Prostate gland (tissue), 2 donors: ENCODE measurements at places on chromosomes 4 and X.

- no peak for DNase-seq
These were observed 311.1 kb downstream of the PAPSS1 start for GRCh38 chr4:107408968-107409367.

DNA sequence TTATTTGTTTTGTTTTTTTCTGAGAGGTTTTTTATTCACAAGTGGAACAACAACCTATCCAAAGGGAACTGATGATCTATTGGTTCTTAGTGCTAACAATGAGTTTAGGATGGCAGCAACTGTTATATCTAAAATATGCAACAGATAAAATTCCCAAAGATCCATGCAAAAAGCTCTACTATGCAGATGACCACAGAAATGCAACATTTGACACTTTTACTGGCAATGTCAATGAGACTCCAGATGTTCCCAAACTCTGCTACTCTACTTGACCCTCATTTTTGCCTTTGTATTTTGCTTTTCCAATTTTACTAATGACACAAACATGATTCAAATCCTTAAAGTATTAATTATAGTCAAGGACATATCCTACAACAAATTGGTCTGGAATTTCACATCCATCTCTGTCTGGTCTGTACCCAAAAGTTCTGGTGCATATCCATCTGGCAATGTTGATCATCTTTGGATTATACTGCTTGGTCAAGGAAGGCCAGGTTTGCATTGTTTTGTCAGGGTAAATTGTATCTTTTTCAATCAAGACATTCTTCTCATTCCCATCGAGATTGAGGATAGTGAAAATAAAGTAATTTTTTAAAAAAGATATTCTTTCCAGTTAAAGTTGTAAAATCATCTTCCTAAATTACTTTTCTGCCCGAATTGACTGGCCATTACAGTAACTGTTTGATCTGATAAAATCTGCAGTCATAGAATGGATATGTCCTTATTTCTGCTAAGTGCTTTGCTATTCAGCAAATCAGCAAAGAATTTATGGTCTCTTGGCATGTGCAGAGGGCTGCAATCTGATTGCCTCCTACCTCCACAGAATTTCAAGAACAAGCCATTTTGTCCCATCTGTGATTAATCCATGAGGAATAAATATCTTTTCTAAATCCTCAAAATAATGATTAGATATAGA is 73.6 kb downstream of the FGFBP1 start:
- no peak for DNase-seq

DNA sequence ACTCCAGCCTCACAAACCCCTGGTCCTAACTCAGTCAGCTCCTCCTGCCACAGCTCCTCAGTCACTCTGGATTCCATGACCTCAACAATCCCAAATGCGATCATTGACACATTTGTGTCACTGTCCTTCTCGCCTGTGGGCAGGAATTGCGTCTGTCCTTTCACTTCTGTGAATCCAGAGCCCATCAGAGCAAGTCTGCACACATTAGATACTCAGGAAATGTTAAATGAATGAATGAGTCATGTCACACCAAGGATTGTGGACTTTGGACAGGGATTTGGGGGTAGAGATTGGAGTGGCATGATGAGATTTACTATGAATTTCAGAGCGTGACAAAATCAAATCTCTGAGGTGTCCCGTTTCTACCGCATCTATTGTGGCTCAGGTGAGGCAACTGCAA is 11.8 kb upstream of the CLDN24 start:
- DNase-seq: no peak

- no peak for DNase-seq
These were observed 59.6 kb upstream of the DRP2 start for GRCh38 chrX:101160001-101160400.

- no peak for DNase-seq
These were observed 45.2 kb upstream of the ENPP6 start for GRCh38 chr4:184262901-184263300.

DNA sequence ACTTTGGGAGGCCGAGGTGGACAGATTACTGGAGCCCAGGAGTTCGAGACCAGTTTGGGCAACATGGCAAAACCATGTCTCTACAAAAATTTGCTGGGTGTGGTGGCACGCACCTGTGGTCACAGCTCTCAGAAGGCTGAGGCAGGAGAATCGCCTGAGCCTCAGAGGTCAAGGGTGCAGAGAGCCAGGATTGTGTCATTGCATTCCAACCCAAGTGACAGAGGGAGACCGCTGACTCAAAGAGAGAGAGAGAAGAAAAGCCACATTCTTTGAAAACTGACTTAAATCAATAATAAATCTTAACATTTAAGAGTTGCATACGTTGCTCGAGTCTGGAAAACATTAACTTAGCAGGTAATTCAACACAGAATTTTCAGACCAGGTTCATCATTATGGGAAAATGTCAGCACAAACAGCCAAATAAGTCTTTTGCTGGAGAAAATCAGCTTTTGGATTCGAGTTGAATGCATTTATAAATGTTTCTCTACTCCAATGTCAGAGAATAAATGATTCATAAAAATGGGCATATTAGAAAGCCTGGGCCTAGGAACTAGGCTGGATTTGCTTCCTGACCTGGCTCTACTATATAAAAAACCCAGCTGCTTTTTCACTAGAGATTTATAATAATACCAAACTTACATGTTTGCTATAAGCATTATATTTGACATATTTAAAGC is 68.3 kb upstream of the RBPJ start:
- DNase-seq: no peak

DNA sequence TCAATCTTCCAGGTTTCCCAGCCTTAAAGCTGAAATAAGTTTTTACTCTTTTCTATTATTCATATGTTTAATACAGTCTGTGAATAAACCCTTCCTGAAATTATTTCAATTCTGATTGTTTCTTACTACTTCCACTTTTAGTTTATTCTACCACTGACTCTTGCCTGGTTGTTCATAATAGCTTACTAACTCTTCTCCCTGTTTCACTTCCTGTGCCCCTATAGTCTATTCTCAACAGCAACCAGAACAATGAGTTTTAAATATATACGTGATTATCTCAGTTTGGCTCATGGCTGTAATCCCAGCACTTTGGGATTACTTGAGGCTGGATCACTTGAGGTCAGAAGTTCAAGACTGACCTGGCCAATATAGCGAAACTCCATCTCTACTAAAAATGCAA is 408.0 kb upstream of the SPOCK3 start:
- no peak for DNase-seq

DNA sequence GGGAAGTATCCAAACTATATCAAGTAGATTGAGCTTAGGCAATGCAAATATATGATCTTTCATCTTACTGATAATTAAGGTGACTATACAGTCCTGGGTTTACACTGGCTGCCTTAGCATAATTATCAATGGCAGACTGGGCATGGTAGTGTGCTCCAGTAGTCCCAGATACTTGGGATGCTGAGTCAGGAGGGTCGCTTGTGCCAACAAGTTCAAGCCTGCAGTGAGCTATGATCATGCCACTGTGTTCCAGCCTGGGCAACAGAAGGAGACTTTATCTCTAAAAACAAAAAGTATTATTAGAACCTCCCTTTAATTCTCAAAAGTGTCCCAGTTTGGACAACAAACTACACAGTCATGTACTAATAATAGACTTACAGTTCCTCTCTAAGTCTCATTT is 99.4 kb upstream of the RASGEF1B start:
- no peak for DNase-seq

DNA sequence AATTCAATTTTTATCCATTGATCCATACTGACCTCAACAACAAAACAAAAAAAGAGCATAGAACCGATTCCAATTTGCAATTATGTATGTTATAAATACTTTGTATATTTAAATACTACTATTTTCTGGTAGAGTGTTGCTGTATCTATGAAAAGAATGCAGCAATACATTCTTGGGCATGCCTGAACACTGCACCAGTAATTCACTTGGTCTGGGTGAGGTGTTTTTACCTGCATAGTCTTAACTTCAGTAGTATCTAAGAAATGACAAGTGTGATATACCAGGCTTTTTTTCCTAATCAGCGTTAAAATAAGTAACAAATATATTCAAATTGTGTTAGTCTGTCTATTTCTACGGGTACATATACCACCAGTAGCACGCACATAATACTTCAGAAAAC is 120.2 kb downstream of the KLHL13 start:
- peak; percentile 6 for DNase-seq
